ENCODE measurements at places on chromosomes 4 and X.
A peak's percentile ranks its signal among the peaks of the same experiment; 100 is the strongest.

DNA sequence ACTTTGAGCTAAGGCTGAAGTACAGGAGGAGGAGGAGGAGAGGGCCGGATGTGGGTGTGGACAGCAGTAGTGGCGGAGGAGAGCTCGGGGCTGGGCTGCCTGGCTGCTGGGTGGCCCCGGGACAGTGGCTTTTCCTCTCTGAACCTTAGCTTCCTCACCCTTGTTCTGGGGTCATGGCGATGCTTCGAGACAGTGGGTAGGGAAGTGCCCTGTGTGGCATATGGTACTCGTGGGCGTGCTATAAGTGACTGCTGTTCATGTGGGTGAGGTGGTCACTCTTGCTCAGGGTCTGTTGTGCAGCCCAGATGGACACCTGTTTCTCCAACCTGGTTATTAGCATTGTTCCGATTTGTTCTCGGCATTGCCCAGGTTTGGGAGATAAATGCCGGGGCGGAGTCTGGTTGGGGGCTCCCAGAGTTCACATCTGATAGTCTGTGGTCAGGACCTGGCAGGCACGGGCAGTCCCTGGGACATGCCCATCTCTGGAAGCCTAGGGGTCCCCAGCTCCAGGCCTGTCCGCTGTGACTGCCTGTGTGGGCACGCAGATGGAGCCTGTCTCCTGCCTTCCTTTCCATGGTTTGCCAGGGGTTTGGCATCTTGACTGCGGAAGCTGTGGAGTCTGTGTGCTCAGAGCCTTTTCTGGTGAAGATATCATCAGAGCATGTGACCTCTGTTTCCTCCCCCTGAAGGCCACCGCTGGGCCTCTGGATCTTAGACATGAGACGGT lies 4.9 kb upstream of the CPZ start:
- DNase-seq, result no peak

GRCh38 chrX:30592831-30593230 lies 15.3 kb upstream of the TASL start:
- no peak for DNase-seq

- no peak for DNase-seq
Observed at GRCh38 chr4:2393353-2394270, 24.8 kb downstream of the ZFYVE28 start.

GRCh38 chr4:53974561-53974960 lies 89.8 kb downstream of the CHIC2 start:
- DNase-seq, result no peak

DNA sequence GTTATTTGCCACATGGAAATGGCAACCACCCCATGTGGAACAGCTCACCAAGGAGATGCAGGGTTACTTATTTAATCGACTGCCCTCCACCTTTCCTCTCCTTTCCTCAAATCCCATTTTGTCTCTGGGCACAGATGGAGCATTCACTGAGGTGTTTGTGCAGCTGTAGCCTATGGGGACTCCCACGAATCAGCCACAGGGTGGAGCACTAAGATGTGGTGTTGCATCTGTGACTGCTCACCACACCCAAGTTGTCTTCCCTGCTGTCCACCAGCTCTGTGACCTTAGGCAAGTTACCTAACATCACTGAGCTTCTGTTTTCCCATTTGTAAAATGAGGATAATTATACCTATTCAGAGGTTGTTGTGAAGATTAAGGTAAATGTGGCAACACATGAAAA lies 252.4 kb upstream of the CPEB2 start:
- no peak for DNase-seq

GRCh38 chrX:111504941-111505340 lies 6.5 kb upstream of the SERTM2 start:
- no peak for DNase-seq

DNA sequence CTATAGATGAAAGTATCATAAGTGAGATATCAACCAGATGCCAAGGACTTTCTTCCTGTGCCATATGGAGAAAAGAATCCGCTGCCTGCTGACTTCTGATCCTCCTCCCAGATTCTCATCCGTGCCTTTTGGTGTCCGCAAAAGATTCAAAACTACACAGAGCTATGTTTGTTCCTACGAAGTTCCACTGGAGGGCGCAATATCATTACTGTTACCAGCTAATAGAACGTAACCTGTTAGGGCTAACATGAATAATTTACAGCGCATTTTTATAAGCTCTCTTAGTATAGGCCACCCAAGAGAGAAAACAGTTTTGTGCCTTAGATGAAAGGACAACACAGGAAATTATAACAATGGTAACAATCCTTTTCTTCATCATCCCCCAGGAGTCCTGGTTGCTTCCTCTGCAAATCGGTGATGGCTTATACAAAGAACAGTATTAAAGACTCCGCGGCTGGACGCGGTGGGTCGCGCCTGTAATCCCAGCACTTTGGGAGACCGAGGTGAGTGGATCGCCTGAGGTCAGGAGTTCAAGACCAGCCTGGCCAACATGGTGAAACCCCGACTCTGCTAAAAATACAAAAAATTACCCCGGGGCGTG lies 22.8 kb upstream of the CENPVL3 start:
- DNase-seq, result peak; percentile 2

DNA sequence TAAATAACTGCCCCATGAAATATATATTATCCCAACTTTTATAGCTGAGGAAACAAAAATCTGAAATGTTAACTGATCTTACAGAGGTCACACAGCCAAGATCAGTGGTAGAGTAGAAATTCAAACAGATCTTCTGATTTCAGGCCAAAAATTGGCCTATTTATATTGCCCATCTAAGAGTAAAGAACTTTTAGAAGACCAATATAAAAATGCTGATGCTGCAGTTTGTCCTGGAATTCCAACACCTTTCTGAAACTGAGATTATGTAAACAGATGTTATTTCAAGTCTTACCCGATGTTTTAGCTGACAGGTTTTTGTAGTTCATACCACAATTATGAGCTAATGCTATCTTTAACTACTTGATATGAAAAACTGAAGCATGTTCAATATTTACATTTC lies 51.1 kb downstream of the SPANXN3 start:
- DNase-seq, result no peak

DNA sequence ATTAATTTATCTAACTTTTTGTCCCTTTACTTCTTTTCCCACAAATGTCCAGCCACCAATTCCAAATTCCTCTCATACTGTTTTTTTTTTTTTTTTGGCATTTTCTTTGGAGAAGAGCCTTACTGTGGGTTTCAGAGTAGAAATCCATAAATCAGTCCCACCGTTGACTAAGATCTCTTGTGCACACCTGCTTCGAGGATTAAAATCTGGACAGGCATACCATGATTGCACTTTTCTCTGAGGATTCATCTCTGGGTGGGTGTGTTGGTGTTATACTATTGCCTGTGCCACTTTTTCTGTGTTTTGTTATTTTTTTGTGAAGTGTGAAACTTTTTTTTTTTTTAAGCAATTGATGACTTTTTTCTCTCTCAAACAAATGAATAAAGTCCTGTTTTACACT lies 13.2 kb downstream of the PRDM8 start:
- no peak for DNase-seq

DNA sequence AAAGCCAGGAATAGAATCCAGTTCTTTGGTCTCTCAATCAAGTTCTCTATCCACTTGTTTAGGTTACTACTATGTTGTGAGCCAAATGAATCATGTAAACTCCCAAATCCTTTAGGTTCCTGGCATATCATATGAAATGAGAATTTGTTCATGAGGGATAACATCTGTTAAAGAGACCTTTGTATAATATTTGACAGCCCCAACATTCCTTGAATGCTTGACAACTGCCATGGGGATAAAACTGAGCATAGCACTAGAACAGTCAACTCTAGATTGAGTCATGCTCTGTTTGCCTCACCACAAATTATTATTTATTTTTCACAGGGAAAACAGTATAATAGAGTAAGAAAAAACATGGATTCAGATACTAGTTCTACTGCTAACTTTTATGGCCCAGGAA lies 93.3 kb downstream of the NAA11 start:
- no peak for DNase-seq

DNA sequence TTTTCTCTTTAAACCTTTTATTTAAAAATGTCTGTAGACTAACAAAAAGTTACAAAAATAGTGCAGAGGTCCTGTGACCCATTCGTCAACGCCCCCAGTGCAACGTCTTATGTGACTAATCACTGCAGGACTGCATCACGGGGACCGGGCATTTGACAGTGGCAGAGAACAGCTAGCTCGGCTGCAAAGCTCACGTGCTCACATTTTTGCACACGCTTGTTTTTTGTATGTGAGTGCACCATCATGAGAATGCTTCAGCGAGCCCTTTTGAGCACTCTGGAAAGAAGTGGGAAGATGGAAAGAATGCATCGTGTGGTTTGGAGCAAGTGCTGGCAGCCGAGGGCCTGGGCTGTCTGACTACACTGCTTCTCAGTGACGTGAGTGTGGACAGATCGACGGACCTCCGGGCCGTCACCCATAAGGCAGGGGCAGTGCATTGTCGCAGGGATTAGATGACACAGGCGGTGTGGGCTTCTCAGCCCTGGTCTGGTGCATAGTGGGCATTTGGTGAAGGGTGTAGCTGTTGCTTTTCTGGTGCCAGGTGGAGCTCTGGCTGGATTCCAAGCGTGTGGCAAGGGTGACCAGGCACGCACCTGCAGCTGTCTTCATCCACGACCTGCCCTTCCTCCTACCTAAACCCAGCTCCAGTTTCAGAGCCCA lies 17.7 kb downstream of the SPON2 start:
- DNase-seq, result no peak

GRCh38 chr4:76306882-76307659 lies 538 bp downstream of the STBD1 start:
- no peak for DNase-seq

- DNase-seq, result no peak
Observed at GRCh38 chrX:133661962-133662839, 246.9 kb upstream of the GPC4 start.

GRCh38 chr4:48634688-48635308 lies 144.7 kb downstream of the ZAR1 start:
- no peak for DNase-seq

- DNase-seq, result no peak
Observed at GRCh38 chrX:150483356-150483985, 85.0 kb upstream of the MTM1 start.

- no peak for DNase-seq
Observed at GRCh38 chr4:48346594-48346993, 5.3 kb downstream of the SLAIN2 start.

Data from NCI-H1048 (cell line).